ENCODE measurements at places on chromosomes 4 and X. TPM values are rescaled to one million over a fixed set of nuclear protein-coding genes. Genes with fewer than 3 reads are reported as not detected.

CPLX1 gene
- total RNA-seq = 1.8 TPM

BST1 gene
- 18.6 TPM for total RNA-seq

P2RY4 gene
- total RNA-seq = not detected

RS1 gene
- not detected for total RNA-seq

CENPVL1 gene
- total RNA-seq = not detected

All from mesangial cell (primary cell).